ENCODE measurements at places on chromosomes 1 and 21.

- no peak for DNase-seq
These were observed 65.4 kb upstream of the STUM start for GRCh38 chr1:226482975-226483700.

GRCh38 chr1:12475947-12476346, 142.1 kb downstream of the DHRS3 start:
- no peak for DNase-seq

GRCh38 chr1:95012389-95012788, 60.4 kb downstream of the ALG14 start:
- no peak for DNase-seq

- DNase-seq = no peak
These were observed 27.7 kb downstream of the NEK7 start for GRCh38 chr1:198184516-198184915.

DNA sequence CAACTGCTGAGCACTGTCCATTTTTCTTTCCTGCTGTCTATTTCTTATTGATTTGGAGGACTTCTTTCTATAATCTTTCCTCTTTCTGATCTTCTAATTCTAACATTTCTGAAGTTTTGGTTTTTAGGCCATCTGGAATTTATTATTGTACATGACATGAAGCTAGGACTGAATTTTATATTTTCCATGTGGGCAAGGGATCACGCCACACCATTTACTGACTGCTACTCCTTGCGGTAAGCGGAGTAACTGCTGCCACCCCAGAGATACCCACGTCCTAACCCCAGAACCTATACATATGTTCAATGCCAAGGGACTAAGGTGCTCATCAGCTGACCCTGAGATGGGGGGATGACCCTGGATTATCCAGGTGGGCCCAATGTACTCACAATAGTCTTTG, 70.6 kb downstream of the NPHP4 start:
- DNase-seq = no peak
